Right lobe of liver (tissue), 6 donors: ENCODE measurements at places on chromosomes 1 and 21.
A peak's percentile ranks its signal among the peaks of the same experiment; 100 is the strongest.

DNA sequence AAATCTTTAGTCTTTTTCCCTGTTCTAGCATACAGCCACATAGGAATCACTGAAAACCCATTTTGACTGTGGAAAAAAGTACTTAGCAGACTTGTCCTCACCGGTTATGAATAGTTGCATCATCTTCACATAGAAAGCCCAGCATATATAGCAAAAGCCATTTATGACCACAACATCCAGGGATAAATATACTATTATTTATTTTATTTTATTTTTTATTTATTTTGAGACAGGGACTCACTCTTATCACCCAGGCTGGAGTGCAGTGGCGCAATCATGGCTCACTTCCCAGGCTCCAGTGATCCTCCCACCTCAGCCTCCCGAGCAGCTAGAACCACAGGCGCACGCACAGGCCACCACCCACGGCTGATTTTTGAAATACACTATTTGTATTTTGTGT, 175.3 kb downstream of the GALNT2 start:
- H3K4me3 ChIP-seq: no peak overlapping the region
- peaks cover 9% of the 10 kb centered on the region for H3K36me3 ChIP-seq
- H3K27ac ChIP-seq: no peak overlapping the region
- no peak for DNase-seq

- no peak overlapping the region for H3K4me3 ChIP-seq
- no peaks in the 10 kb centered on the region for H3K36me3 ChIP-seq
- peaks cover 36% of the 10 kb centered on the region for H3K27me3 ChIP-seq
- DNase-seq: no peak
- H3K27ac ChIP-seq: no peak overlapping the region
Observed at GRCh38 chr1:205369701-205370123, 13.0 kb upstream of the KLHDC8A start.

- DNase-seq: no peak
- no peak overlapping the region for H3K4me3 ChIP-seq
- H3K27me3 ChIP-seq: no peaks in the 10 kb centered on the region
- H3K27ac ChIP-seq: no peak overlapping the region
- H3K36me3 ChIP-seq: no peaks in the 10 kb centered on the region
Observed at GRCh38 chr21:41821756-41822431, 55.0 kb upstream of the RIPK4 start.

- H3K36me3 ChIP-seq: peaks cover 67% of the 10 kb centered on the region
- H3K4me3 ChIP-seq: no peak overlapping the region
- no peaks in the 10 kb centered on the region for H3K4me1 ChIP-seq
- H3K27ac ChIP-seq: no peak overlapping the region
- DNase-seq: no peak
- no peaks in the 10 kb centered on the region for H3K27me3 ChIP-seq
Observed at GRCh38 chr1:182886985-182887384, 47.8 kb downstream of the DHX9 start.

DNA sequence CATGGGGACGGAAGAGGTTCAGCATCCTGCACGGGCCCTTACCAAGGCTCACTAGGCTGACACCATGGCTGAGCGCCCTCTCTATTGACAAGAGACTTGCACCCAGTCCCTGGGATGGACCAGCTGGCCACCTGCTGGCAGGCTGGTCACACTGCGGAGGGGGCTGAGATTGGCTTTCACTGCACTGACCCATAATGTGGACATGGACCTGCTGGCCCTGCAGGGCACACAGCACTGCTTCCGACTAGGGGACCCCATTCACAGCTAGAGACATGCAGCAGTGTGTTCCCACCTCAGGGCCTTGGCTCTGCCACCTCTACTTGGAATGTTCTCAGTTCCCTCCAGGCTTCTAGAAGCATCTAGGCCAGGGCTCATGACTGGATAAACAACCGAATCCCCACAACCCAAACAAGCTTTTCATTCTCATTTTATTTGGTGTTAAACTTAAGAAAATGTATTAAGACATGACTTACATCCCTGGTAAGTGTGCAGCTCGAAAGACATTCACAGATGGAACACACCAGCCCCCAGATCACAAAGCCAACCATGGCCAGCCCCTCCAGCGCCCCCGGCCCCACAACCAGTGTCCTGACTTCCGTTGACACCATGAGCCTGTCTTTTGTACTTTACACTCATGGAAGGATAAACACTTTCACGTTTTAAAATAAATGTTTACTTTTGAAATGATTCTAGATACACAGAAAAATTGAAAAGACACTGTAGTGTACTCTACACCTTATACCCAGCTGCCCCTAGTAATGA, 9.3 kb upstream of the SRARP start:
- peak; percentile 77 for DNase-seq
- no peaks in the 10 kb centered on the region for H3K27me3 ChIP-seq
- no peak overlapping the region for H3K27ac ChIP-seq
- H3K4me3 ChIP-seq: no peak overlapping the region
- H3K4me1 ChIP-seq: no peaks in the 10 kb centered on the region
- H3K36me3 ChIP-seq: no peaks in the 10 kb centered on the region

- no peaks in the 10 kb centered on the region for H3K27me3 ChIP-seq
- H3K36me3 ChIP-seq: no peaks in the 10 kb centered on the region
- no peak overlapping the region for H3K27ac ChIP-seq
- no peak for DNase-seq
- H3K4me1 ChIP-seq: no peaks in the 10 kb centered on the region
- no peak overlapping the region for H3K4me3 ChIP-seq
Observed at GRCh38 chr1:227998374-227999055, 8.3 kb upstream of the WNT3A start.

- H3K36me3 ChIP-seq: no peaks in the 10 kb centered on the region
- no peaks in the 10 kb centered on the region for H3K27me3 ChIP-seq
- H3K4me1 ChIP-seq: peaks cover 13% of the 10 kb centered on the region
- peak; percentile 60 for DNase-seq
- H3K4me3 ChIP-seq: peak overlapping the region; percentile 82
Observed at GRCh38 chr1:204493145-204493983, 1.2 kb downstream of the PIK3C2B start.

- no peaks in the 10 kb centered on the region for H3K27me3 ChIP-seq
- H3K4me1 ChIP-seq: no peaks in the 10 kb centered on the region
- no peaks in the 10 kb centered on the region for H3K36me3 ChIP-seq
- H3K27ac ChIP-seq: no peak overlapping the region
Observed at GRCh38 chr1:23524163-23524562, 6.9 kb downstream of the E2F2 start.

GRCh38 chr1:38179483-38179882, 132.9 kb upstream of the POU3F1 start:
- no peak for DNase-seq
- H3K27me3 ChIP-seq: no peaks in the 10 kb centered on the region
- H3K27ac ChIP-seq: no peak overlapping the region
- H3K36me3 ChIP-seq: no peaks in the 10 kb centered on the region
- no peak overlapping the region for H3K4me3 ChIP-seq
- H3K4me1 ChIP-seq: no peaks in the 10 kb centered on the region

DNA sequence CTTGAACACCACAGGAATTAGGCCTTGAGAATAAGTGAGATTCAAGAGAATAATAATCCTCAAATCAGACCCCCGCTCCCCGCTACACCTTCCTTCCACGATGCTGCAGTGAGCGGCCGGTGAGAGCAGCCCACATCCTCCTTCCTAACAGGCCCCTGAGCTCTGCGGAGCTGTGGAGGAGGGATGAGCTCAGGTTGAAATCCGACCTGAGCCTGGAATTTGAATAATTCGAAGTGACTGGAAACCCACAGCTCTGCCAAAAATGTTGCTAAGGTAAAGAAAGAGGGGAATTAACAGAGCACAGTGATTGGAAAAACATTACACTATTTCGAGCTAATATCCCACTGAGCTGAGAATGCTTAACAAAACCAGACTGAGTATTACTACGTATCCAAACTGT, 90.0 kb downstream of the URB2 start:
- H3K36me3 ChIP-seq: no peaks in the 10 kb centered on the region
- no peak for DNase-seq
- H3K27ac ChIP-seq: no peak overlapping the region
- H3K4me3 ChIP-seq: no peak overlapping the region
- no peaks in the 10 kb centered on the region for H3K27me3 ChIP-seq

DNA sequence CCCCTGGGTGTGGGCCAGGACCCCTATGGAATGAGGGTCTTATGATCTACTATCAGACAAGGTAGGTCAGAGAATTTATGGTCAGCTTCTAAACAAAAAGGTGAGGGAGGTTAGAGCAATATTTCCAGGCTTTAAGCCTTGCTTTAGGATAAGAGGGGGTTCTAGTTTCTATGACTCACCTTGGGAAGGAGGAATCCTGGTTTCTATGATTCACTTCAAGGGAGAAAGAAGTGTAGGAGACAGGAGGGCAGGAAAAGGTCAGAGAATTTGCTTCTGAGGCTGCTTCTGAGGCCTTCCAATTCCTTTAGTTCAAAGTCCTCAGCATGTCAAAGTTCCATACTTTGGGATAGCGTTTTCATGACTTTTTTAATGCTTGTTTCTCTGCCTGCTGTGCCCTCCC, 35.2 kb downstream of the RGL1 start:
- no peak overlapping the region for H3K4me3 ChIP-seq
- no peak overlapping the region for H3K27ac ChIP-seq
- DNase-seq: no peak
- H3K36me3 ChIP-seq: no peaks in the 10 kb centered on the region
- no peaks in the 10 kb centered on the region for H3K27me3 ChIP-seq
- no peaks in the 10 kb centered on the region for H3K4me1 ChIP-seq

DNA sequence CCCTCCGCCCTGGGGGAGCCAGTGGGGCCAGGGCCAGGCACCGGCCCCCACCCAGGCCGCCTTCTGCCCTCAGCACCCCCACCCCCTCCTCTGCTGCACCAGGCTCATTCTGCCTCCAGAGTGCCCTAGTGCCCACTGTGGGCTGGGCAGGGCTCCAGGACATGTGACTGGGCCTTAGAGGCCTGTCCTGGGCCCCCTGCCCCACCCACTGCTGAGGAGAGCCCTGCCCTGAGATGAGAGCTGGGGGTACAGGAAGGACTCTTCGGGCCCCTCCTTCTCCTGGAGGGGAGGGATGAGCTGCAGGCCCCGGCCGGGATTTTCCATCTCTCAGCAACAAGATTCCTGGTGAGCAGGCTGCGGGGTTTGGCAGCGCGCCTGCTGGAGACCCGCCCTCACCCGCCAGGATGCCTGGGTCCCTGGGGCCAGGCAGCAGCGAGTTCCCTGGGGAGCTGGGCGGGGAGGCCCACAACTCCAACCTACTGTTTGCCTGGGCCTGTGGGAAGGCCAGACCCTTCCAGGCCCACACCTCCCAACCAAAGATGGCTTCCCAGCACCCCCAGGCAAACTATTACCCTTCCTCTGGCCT, 14.0 kb downstream of the AHDC1 start:
- no peaks in the 10 kb centered on the region for H3K27me3 ChIP-seq
- H3K4me3 ChIP-seq: no peak overlapping the region
- no peaks in the 10 kb centered on the region for H3K4me1 ChIP-seq
- no peaks in the 10 kb centered on the region for H3K36me3 ChIP-seq
- H3K27ac ChIP-seq: no peak overlapping the region
- DNase-seq: no peak

DNA sequence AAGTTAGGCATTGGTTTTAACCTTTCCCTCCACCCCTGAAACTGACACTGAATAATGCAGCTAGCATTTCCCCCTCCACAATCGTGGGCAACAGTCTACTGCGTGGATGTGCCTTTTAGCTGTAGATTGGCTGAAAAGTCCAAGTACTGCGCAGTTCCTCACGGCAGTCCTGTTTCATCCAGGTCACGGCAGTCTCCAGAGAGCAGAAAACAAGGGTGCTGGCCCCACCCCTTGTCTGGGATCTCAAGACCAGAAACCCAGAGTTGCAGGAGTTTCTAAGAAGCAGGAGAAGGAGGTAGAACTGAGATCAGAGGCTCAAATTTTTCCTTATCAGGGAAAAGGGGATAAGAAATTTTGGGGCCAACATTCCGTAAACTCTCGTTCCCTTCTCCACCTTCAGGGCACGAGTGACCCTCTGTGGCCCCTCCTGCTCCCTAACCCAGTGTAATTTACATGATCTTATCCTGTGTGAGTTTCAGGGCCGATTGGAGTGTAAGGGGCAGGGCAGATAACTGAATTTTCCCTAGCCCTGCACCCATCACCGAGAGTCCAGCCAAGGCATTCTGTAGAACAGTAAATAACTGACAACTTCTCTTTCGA, 25.9 kb upstream of the PLA2G2C start:
- no peaks in the 10 kb centered on the region for H3K36me3 ChIP-seq
- peaks cover 3% of the 10 kb centered on the region for H3K4me1 ChIP-seq
- no peak overlapping the region for H3K27ac ChIP-seq
- H3K4me3 ChIP-seq: no peak overlapping the region
- no peak for DNase-seq
- no peaks in the 10 kb centered on the region for H3K27me3 ChIP-seq

GRCh38 chr1:24867084-24867870, 62.8 kb downstream of the RUNX3 start:
- H3K27ac ChIP-seq: no peak overlapping the region
- no peaks in the 10 kb centered on the region for H3K27me3 ChIP-seq
- no peaks in the 10 kb centered on the region for H3K4me1 ChIP-seq
- no peak overlapping the region for H3K4me3 ChIP-seq

GRCh38 chr1:32250893-32251716, at the start of gene LCK:
TSS of gene LCK (plus strand) at chr1:32251265. CDS start at chr1:32274330, 23,065 bp downstream.
- peak within 1 kb of the TSS; percentile 45 for H3K27ac ChIP-seq
- H3K27me3 ChIP-seq: no peaks in the 10 kb centered on the region
- no peaks in the 10 kb centered on the region for H3K4me1 ChIP-seq
- peak; percentile 53 for DNase-seq

DNA sequence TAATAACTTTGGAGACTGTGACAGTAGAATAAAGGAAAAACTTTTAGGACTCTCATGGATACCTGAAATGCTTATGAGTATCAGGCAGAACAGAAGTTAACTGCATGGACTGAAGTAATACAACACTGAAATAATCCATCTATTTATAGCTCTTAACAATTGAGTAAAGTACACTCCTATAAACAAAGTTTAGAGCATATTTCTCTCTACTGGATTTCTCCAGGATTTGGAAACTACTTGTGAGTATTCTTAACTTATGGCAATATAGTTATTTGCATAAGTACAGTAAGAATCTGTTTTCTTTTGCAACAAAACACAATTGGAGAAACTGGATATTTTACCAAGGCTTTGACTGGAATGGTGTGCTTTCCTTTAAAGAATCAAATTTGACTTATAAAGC, 9.9 kb upstream of the CD48 start:
- H3K4me1 ChIP-seq: no peaks in the 10 kb centered on the region
- DNase-seq: no peak
- no peaks in the 10 kb centered on the region for H3K27me3 ChIP-seq
- H3K4me3 ChIP-seq: no peak overlapping the region
- H3K36me3 ChIP-seq: no peaks in the 10 kb centered on the region

DNA sequence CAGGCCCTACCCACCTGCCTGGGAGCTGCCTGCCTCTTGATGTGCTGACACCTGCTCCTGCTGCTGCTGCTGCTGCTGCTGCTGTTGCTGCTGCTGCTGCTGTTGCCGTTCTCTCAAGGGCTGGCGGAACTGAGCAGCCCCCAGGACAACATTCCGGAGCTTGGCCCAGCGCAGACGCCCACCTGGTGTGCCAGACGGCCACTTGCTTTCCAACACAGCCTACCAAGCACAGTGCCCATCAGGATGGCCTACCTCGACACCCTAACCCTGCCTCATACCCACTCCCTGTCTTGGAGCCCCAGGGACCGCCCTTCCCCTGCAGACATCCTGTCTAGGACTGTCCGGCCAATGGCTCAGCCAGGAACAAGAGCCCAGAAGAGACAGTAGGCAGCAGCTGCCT, 11.8 kb downstream of the DENND4B start:
- DNase-seq: no peak
- peaks cover 5% of the 10 kb centered on the region for H3K36me3 ChIP-seq
- no peaks in the 10 kb centered on the region for H3K27me3 ChIP-seq
- H3K27ac ChIP-seq: no peak overlapping the region
- no peak overlapping the region for H3K4me3 ChIP-seq
- no peaks in the 10 kb centered on the region for H3K4me1 ChIP-seq

GRCh38 chr1:243271996-243272395, 16.2 kb downstream of the SDCCAG8 start:
- H3K36me3 ChIP-seq: peaks cover 6% of the 10 kb centered on the region
- no peak overlapping the region for H3K27ac ChIP-seq
- no peaks in the 10 kb centered on the region for H3K27me3 ChIP-seq

GRCh38 chr1:56456435-56457101, 122.8 kb downstream of the PLPP3 start:
- H3K4me3 ChIP-seq: no peak overlapping the region
- peak overlapping the region; percentile 65 for H3K27ac ChIP-seq
- H3K4me1 ChIP-seq: peaks cover 29% of the 10 kb centered on the region
- no peak for DNase-seq
